ENCODE measurements at places on chromosomes 5 and 9.

GRCh38 chr9:124889006-124889405 is 27.1 kb downstream of the ARPC5L start:
- DNase-seq = no peak

- DNase-seq = no peak
These were observed 510.1 kb upstream of the ADAMTS16 start for GRCh38 chr5:4630031-4630430.

DNA sequence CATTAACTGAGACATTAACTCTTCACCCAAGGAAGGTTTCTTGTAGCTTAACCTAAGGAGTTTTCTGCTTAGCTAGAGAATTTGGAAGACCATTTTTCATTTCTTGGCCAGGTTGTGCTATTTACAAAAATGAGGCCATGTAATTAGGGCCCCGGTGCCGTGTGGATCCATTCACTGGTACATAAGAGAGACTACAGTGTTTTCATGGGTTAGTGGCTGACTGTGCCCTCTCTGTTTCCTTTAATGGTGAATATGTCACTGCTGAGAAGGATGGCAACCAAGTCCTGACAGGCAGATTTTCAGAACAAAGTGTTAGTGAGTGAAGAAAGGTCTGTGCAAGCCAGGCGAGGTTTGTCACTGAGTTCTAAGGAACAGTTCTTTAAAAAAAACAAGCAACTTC is 15.4 kb downstream of the MEGF10 start:
- no peak for DNase-seq

- DNase-seq = no peak
These were observed 200.8 kb upstream of the ST8SIA4 start for GRCh38 chr5:101103874-101104273.

DNA sequence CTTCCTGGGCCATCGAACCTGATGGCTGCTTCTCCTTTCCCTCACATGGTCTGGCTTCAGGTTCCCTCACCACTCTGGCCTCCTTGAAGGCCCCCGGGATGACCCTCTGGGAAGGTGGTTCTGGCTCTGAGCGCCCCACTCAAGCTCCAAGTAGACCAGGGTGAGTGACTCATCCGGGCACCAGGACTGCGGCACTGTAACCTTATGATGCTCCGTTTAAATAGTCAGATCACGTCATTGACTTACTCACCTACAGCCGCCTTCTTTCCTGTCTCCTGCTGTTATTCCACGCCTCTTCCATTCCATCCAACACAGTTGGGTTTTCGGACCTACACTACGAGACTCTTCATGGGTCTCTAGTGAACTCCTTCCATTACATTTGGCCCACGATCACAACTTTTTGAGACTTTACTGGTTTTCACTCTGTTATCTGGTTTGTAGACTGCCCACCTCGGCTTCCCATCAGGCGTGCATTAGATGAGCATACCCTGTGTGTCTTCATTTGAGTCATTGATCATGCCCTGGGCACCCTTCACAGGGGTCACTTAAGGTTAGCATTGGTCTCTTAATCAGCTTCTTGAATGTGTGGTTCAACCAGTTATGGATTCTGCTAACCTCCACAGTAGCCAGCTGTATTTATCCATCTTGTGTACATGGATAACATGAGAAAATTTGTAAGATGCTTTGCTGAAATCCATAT is 138.8 kb upstream of the LMX1B start:
- DNase-seq = no peak

GRCh38 chr5:178346607-178347334 is 114.2 kb upstream of the PHYKPL start:
- DNase-seq = no peak

- no peak for DNase-seq
These were observed 30.0 kb upstream of the SH3RF2 start for GRCh38 chr5:145906401-145906800.

DNA sequence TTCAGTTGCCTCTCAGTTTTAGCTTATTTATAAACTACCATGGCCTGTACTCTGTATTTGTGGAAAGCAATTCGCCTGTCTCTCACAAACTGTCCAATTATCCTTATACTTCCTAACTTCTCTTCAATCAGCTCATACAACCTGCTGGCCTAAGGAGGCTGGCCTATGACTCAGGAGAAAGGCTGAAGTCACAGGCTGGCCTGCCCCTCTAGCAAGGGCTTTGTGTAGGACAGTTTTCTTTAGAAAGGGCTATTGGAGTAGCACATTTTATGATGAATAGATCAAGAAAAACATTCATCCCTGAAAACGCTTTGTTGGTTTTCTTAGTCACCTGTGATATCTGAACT is 988.7 kb upstream of the ARRDC3 start:
- no peak for DNase-seq

DNA sequence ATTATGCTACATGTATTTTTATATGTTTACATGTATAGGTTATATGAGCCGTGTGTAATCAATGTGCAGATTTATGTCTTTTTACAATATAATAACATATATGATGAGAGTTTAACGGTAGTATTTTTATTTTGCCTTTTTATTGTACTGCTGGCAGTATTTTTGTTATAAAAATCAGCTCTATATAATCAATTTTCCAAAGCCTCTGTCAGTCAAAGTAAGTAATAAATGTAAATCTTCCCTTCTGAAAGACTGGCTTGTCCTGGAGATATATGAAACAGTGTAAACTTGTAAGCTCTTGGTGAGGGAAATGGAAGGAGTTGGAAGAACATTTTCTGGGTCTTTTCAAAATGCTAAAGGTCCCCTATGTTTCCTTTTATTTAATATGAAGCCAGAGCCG is 173.8 kb downstream of the SSBP2 start:
- DNase-seq = no peak

DNA sequence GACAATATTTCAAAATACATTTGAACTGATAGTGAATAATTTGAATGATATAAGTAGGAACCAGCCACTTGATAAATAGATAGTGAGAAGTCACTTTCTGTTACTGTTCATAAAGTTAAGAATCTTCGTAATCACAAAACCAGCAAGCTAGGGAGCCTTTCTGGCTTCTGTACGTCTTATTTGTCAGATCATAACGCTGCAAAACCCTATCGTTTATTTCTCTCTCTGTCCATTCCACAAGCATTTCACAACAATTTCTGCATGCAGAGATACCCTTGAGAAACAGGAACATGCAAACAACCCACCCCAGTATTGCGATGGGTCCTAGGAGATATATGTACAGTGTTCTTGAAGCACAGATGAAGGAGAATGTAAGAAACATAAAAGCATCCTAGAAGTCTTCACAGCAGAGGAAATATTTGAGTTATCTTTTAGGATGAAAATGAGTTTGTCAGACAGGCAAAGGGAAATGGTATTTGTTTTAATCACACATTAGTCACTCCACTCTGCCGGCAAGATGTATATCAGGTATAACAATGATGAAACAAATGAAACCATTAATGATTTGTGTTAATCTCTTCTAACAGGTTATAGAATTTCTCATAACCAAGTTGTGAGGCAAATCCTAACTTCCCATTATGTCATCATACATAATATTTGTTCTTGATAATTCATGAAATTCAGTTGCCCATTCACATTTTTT is 668.7 kb upstream of the FTMT start:
- DNase-seq = no peak

DNA sequence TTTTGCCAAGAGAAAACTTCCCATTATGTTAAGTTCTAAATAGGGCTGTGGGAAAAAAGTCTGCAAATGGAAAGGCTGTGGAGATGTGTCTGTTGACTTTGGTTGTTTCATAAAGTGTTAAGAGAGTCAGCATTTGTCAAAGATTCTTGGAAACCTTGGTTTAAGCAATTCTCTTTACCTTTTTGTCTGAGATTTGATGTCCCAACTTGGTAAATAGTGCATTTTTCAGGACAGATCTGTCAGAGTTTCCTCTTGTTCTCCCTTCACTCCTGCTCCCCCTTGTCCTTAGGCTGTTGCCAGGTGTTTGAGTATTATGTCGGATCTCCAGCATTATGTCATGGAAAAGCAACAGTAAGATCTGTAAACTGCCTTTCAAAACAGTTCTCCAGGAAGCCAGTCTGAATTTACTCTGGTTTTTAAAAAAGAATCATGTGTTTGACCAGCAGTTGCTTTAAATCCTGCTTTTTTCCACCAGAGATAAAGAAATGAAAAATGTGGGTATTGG is 79.1 kb upstream of the ADAMTSL1 start:
- DNase-seq = no peak

GRCh38 chr5:38807570-38808483 is 38.0 kb upstream of the OSMR start:
- DNase-seq = no peak

DNA sequence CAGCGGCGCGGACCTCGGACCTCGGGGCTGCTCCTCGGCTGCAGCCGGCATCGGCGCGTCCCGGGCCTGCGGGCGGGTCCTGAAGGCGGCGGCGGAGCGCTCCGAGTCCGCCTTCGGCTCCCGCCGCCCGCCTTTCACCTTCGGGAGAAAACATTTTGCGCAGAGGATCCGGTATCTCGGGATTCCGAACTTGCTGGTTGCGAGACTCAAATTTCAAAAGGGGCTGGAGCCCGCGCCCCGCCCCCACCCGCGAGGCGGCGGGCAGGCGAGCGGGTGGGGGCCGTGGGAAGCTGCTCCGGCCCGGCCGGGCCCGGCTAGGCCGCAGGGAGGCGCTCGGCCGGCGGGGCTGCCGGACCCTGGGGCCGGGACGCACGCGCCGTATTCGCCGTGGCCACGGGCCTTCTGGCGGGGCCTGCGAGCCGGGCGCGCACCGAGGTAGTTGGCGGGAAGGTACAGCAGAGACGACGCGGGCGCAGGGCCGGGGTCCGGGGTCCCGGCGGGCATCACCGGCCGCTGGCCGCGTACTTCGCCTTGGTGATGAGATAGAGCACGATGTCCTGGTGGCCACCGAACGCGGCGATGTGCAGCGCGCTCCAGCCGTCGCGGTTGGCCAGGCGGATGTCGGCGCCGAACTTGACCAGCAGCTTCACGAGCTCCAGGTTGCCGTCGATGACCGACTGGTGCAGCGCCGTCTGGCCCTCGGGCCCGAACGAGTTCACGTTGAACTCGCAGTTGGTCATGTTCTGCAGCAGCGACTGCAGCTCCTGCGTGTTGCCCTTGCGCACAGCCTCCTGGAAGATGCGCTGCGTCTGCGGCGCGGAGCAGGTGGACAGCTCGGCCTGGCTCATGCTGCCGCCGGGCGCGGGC is 757 bp downstream of the NRARP start:
- no peak for DNase-seq

GRCh38 chr9:90505695-90506094 is 136.9 kb downstream of the DIRAS2 start:
- no peak for DNase-seq

DNA sequence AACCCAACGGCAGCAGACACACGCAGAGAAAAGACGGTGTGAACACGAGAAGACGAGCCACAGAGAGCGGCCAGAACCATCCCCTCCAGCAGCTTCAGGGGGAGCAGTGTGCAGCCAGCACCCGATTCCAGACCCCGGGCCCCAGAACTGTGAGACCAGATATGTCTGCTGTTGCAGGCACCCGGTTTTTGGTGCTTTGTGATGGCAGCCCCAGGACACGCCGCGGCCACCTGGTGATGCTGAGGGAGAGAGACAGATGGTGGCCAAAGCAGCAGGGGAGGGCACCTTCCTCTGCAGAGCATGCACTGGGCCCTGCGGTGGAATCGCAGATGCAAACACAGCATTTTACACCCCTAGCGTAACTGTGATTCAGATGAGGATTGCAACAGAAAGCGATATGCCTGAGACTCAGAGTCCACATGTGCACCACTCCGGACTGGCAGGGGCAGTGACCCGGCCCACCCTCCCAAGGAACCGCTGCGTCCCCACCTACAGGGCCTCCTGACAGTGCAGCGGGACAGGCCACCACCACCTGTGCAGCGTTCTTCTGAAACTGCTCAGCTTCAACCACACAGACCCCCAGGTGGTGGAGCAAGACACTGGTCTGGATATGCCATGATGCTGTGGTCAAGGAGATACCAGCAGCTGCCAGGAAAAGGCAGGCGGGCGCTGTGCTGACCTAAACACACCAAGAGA is 24.0 kb downstream of the ZDHHC11B start:
- DNase-seq = peak; percentile 6

DNA sequence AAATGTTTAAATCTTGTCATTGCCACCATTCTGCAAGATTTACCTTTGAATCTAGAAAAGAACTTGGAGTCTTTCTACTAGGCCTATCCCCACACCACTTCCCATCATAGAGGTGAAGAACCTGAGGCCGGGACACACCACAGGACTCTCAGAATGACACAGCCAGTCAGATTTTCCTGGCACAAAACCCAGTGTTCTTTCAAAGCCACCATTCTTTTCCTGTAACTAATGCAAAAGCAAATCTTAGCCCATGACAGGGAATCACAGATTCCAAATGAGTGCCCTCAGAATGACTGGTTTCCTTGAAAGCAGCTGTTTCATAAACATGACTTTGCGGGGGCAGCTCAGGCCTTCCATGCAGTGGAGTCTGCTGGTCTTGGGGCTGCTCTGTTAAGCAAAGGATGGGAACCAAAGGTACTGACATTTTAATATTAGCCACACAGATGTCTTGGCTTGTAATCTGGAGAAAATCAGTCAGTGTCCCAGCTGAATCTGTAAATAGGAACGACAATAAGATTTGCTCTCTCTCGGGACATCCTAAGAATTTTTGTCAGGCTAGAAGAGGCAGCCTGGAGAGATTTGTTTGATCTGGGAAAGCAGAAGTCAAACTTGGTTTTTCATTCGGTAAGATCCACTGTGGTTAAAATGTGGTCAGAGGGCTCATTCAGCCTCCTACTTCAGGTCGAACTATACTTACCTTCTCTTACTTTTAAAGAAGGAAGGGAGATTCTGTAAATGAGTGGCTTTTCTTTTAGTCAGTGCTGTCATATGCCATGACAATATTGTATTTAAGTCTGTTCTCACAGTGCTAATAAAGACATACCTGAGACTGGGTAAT is 115.1 kb downstream of the PALM2AKAP2 start:
- no peak for DNase-seq

GRCh38 chr9:95055851-95056551 is 261.5 kb downstream of the FANCC start:
- DNase-seq = no peak

DNA sequence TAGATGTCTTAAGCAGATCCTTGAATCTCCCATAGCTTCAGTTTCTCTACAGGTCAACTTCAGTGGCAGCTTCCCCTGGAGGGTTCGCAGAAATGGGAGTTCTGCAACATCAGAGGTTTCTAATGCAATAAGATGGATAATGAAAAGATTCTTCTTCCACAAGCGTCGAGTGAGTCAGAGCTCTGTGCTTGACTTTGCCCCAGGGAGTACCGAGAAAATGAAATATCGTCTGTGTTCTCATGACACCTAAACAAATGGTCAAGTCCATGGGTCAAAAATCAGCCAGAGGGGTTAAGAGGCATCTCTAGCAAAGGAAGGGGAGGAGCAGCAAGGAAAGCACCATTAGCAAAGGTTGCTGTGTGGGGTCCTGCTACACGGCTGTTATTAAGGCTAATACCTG is 3.2 kb upstream of the ADRA1B start:
- DNase-seq = no peak

GRCh38 chr5:133685402-133686018 is 73.2 kb upstream of the FSTL4 start:
- no peak for DNase-seq

Data from activated T-helper 1 cell treated with anti-CD3 and anti-CD28 coated beads, Interleukin-2, amount 50 U/mL, for 16 hours (primary cell).